ENCODE measurements at places on chromosomes 7 and 10.

- no peak for DNase-seq
Observed at GRCh38 chr10:25666276-25666675, 267.8 kb upstream of the MYO3A start.

DNA sequence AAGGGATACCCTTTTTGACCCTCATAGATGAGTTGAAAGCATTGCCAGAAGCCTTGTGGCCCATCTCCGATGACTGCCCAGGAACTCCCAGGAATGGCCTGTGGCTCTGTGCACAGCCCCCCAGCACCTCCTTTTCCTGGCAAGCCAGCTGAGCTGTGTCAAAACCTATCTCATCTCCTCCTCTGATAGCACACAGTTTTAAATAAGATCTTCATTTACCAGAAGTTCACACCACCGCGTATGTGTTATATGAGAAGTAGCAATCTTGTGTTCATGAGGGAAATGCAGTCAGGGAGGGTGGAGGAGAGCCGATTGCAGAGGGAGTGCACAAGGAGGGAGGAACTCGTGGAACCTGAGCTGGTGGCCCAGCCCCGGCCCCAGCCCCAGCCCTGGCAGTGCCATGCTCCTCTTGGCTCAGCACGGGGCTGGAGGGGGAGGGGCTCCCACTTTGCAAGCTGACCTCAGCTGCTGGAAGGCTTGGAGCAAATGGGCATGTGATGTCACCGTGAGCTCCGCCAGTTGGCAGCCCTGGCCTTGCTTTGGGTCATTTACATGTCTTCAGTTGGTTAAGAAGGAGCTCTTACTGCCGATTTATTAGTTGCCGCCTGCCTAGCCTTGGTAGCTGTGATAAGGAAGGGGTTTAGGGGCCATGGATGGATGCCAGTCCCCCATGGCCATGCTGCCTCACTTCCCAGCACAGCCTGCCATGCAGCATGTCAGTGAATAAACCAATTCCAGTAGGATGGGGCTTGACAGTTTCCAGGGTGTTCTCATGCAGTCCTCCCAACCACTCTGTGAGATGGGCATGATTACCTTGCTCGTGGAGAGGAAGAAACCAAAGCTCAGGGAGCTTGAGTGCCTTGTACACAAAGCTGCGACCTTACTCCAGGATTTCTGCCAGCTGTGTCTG lies 20.0 kb downstream of the UNC5B start:
- DNase-seq = no peak

GRCh38 chr7:155449008-155449868 lies 8.7 kb upstream of the EN2 start:
- no peak for DNase-seq

DNA sequence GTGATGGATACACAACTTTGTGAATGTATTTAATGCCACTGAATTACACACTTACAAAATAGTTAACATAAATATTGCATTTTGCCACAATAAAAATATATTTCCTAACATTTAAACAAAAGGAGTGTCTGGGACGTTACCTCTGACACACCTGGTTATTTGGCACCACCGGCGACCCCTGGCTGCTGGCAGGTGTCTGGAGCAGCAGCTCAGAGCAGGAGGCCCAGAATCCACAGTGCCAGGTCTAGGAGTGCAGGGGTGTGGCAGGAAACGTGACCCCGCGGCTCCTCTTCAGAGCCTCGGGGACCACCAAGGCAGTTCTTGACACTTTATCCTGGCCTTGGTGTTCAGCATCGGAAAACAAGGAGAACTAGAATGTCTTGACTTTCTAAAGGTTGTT lies 46.3 kb downstream of the MGMT start:
- DNase-seq = no peak

DNA sequence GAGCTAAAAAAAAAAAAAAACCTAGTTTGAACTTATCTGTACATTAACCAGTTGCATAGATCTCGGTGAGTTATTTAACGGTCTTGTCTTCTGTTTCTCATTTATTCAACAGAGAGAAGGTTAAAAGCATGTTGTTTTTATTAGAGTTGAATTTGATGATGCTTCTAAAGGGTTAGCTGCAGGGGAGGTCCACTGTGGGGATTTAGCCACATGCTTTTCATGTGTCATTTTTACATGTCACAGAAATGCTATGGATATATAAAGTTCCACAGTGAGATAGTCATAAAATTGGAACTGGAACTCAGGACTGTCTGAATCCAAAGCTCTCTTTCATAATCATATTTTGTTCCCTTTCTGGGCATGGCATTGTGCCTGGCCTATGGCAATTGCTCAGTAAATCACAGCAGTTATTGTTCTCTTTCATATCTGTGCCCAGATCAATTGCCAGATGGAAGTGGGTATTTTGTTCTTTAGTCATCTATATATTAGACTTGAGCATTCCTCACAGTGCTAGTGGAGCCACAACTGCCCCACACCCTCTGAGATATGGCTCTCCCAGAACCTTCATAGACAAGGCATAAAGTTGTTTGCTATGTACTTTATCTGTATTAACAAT lies 578.8 kb downstream of the NRG3 start:
- DNase-seq = no peak

- no peak for DNase-seq
Observed at GRCh38 chr7:108627476-108628051, 57.9 kb downstream of the DNAJB9 start.

DNA sequence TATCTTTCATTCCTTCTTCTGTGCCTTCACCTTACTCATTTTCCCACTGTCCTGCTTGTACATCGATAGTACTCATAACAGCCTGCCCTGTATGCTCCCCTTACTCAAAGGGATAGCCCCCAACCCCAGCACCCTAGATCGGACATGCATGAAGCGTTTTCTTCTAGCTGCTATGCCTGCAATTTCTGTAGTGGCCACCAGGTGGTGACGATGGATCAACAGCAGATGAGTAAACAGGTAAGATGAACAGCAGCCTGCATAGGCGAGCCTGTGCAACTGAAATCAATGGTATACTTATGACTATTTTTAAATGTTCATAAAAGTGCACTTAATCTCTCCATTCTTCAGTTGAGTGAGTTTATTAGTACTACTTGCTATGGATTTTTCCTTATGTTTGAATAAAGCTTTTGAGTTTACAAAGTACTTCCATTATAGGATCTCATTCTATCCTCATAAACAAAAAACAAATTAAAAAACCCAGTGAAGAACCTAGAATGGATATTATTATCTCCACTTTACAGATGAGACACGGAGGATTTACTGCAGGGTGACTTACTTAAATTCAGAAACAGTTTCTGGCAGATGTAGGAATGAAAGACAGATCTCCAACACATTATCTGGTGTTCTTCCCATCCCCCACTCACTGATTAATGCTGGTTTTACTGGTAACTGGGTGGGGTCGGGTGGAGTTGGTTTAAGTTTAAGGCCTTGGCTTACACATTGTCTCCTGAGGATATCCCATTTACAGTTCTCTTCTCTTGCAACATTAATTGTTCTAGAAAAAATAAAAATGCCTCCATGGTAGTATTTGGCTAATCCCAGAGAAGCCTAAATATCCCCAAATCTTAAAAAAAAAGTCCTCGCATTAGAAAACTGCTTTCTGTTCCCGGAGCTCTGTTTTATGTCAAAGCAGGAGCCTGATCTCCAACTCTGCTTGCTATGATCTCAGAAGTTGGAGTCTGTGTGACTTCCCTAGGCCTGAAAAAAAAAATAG lies 222.1 kb downstream of the GLI3 start:
- DNase-seq = no peak

DNA sequence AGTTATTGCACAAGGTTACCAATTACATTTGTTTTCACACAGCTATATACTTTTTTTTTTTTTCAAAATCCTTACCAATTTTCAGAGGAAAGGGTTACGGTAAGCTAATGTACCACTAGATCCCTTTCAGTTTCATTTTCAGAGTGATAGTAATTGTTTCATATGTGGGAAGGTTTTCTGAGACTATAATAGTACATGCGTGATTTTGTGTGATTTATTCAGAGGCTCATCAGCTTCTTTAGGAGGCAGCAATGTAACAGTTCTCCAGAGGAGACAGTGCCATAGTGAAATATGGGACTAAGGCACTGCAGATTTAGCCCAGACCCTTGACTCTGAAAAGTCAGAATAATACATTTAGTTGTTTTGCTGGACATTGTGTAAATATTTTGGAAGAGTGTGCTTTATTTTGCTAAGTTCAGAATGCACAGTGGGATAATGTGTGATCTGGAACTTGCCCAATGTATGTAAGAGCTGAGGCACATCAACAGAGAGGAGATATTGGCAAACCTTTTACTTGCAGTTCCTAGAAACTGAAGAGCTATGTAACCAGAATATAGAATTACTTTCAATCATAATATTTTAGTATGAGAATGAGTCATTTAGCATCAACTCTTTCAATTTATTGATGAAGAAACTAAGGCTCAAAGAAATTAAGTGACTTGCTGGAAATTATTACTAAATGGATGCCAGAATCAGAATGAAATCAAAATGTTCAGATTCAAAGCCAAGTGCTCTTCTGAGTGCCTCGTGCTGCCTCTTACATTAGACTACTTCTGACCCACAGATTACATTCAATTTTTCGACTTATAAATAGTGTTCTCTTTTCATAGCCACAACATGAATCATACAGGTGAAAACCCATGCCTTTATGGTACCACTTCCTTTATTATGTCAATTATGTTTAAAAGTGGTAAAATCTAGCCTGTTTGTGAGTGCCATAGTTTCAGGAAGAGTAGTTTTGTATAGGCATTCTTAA lies 207.7 kb upstream of the TEX47 start:
- DNase-seq = no peak

DNA sequence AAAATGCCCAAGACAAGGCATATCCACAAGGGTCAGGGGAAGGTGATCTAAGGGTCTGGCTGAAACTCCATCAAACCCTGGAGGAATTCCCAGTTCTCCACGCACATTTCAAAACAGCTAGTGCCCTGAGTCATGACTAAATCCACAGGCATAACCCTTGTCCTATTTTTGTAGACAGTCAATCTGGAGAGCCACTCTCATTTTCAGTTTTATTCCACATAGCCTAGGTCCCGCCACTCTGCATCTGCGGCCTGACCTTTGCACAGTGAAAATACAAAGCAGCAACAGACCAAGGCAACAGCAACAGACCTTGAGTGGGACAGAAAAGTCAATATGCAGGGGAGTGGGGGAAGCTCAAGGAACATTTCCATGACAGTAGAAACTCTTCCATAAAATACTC lies 201.4 kb upstream of the NPVF start:
- DNase-seq = no peak

DNA sequence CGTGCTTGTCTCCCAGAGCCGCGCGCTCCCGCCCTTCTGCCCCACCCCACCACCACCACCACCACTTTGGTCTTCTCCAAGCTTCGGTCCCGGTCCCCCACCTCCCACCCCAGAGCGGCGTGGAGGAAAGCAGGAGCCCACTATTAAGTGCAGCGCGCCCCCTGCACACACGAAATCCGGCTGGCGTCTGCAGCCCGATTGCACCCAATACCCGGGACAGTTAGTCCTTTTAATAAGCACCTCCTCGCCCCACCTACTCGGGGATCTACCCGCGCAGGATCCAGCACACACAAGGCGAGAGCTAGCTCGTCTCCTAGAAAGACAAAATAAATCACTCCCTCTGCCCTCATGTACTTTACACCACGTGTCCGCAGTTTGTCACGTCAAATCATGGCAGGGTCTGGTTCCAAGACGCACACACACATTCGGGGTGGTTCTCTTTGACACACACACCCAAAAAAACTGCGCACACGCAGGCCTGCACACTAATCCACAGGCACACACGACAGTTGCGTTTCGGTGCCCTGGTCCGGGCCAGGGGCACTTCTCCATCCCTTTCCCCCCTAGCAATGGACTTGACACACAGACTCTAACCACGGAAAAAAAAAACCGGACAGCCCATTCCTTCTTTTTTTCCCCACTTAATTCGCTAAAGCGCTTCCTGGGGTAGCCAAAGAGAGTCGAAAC lies 1.6 kb downstream of the SFMBT2 start:
- no peak for DNase-seq

GRCh38 chr10:121157998-121158397 lies 306.8 kb downstream of the WDR11 start:
- no peak for DNase-seq

DNA sequence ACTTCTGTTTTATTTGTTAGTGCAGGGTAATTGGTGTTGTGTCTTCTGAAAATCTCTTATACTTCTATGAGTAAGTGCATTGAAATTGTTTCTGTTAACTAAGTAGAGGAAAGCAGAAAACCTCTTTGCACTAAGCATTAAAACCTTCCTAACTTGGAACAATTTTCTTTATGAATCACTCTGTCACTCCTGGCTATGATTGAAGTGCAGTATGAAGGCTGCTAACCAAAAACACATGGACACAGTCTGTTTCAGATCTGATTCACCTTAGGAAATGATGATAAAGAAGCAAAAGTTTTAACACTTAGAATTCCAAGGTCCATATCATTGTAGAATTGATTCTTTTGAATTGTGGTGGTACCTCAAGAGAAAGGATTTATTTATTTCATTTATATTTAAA lies 41.9 kb downstream of the MET start:
- DNase-seq = no peak

- no peak for DNase-seq
Observed at GRCh38 chr10:3932597-3933375, 147.8 kb upstream of the KLF6 start.

- DNase-seq = no peak
Observed at GRCh38 chr10:33026422-33026821, 68.4 kb upstream of the ITGB1 start.

DNA sequence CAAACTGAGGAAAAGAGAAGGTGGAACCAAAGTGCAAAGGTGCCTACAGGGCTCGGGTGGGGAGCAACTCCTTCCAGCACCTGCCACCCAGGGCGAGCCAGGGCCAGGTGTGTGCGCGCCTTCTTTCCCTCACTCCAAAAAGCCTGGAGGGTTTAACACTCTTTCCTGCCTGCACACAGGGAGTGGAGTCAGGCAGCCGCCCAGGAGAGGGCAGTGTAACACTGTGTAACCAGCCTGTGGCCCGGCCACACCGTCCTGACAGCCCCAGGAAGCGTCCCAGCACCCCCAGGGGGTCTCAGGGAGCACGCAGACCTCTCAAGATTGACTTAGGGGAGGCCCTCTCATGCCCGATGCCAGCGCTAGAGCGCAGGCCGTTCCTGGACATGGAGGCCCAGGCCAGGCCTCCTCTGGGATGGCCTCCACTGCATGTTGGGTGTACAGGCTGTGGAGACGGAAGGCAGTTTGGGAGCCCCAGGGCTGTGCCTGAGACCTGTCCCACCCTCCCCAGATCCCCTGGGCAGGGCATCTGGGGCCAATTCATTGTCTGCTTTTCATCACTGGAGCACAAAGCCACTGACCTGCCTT lies 13.4 kb downstream of the BRI3 start:
- peak; percentile 25 for DNase-seq
